GM23248 (cell line): ENCODE measurements at places on chromosomes 2 and 18. TPM values are rescaled to one million over a fixed set of nuclear protein-coding genes. Genes with fewer than 3 reads are reported as not detected.

GNAL gene
- polyA plus RNA-seq: 0.16 and 0.19 TPM in 2 replicates

ERMN gene
- polyA plus RNA-seq: not detected in 2 replicates

ST6GAL2 gene
- polyA plus RNA-seq: 0.04 TPM in 1 of 2 replicates, not detected in the other

GPBAR1 gene
- 0.14 TPM in 1 of 2 replicates, not detected in the other for polyA plus RNA-seq

CBLN2 gene
- polyA plus RNA-seq: not detected in 2 replicates
